Kidney capillary endothelial cell (primary cell): ENCODE measurements at places on chromosomes 3 and 15.

GRCh38 chr15:85125056-85125661 lies 143.5 kb downstream of the PDE8A start:
- DNase-seq = peak; percentile 38

DNA sequence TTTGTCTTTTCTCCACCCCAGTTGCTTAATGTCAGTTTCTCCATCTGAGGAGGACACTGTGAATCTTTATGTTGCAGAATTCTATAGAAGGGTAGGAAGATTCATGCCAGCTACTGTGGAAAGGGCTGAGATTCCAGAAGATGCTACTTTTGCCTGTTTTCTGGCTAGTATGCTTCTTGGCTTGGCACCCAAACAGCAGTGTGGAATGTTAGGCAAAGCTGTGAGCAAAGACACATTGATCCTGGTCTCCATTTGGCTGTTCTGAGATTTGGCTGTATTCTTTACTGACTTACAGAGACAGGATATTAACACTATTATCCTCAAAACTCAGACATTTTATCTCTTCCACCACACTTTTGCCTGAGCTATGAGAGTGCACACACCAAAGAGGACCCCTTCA lies 39.3 kb downstream of the PDHB start:
- DNase-seq = no peak

DNA sequence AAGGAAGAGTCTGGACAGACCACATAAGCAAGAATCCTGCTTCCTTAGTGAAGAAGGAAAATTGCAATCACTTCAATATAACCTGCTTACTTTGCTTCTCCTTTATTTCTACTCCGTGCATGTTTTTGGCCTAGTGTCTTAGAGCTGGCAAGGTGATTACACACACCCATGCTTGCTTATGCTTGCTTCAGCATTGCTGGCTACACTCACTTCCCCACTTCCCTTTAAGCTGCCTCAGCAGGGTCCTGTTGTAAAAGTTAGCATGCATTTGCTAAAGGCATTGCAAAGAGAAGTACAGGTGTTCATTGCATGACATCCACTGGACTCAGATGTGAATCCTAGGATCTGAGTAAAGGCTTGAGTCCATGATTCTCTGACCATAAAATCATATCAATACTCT lies 47.5 kb upstream of the STT3B start:
- DNase-seq = no peak

- DNase-seq = no peak
These were observed 55.2 kb downstream of the UNC13C start for GRCh38 chr15:54033356-54033860.

DNA sequence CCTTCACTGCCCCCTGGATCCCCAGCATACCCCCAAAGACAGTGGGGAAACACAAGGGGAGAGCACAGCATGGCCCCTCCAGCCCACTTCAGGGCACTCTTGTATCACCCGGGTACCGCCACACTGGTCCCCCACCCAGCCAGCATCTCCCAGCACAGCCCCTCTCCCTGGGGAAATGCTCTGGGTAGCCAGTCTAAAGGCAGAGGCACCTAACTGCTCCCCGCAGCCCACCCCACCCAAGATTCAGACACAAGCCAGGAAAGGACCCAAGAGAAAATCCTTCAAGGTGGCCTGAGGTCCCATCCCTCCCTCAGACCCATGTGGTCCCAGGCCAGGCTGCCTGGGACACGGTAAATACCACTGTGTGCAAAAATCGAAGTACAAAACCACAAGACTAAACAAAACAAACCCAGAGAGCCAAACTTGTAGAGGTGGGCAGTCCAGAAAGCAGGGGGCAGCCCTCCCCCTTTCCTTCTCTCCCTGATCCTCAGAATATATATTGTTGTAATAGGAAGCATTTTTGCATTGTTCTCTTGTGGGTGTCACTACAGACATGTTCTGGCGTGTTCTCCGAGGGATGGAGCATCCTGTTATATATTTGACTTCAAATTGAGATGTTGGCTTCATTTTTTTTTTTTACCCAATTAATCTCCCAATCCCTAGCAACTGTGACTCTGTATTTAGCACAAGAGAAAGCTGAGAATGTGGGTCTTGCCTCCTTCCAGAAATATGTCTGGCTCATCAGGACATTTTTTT lies 51.7 kb downstream of the GRIP2 start:
- peak; percentile 33 for DNase-seq

DNA sequence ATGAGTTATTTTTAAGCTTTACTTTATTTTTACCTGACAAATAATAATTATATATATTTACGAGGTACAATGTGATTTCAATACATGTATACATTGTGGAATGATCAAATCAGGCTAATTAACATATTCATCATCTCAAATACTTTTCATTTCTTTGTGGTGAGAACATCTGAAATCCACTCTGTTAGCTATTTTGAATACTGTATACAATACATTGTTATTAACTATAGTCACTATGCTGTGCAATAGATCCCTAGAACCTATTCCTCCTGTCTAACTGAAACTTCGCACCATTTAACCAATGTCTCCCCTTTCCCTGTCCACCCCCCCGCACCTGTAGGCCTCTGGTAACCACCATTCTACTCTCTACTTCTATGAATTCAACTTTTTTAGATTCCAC lies 7.9 kb upstream of the SPPL2A start:
- no peak for DNase-seq

DNA sequence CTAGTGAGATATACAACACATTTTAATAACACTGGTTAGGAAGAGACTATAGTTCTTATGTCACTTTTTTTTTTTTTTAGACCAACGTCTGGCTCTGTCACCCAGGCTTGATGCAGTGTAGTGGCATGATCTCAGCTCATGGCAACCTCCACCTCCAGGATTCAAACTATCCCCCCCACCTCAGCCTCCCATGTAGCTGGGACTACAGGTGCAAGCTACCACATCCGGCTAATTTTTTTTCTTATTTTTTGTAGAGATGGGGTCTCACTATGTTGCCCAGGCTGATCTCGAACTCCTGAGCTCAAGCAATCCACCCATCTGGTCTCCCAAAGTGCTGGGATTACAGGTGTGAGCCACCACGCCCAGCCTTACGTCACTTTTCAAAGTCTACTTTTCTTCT lies 100.8 kb downstream of the FOXP1 start:
- no peak for DNase-seq

DNA sequence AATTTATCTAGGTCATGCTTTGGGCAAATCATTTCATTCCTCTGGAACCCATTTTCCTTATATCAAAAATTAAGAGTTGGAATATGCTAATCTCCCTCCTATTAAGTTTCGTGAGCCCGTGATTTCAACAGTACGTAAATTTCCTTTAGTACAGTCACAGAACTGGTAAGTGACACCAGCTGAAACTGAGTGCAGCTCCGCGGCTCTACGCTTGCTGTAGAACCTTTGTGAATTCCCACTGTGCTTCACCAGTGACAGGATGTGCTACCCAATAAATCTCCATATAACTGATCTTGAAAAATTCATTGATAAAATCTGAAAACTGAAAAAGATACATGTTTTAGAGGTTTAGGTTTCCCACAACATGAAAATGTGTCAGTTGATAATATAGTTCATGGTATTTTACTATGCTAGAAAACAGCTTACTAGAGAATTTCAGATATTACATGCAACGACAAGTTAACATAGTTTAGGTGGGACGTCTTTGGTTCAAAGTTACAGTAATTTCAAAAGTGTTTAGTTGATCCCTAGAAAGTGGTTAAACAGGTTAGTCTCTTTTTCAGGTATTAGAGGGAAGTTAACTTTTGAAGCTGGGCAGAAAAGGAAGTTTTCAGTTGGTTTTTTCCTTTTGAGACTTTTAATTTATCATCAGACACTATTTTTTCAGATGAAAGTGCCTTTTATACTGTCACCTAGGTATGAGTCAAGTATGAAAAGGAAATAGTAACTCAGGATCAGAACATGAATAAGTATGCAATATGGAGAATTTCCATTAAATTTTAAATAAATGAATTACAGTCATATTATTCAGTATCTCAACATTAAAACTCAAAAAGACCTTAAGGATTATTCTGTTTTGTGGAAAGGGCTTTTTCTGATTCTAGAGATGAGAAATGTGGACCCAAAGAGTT lies 57.0 kb downstream of the PPARG start:
- DNase-seq = no peak

DNA sequence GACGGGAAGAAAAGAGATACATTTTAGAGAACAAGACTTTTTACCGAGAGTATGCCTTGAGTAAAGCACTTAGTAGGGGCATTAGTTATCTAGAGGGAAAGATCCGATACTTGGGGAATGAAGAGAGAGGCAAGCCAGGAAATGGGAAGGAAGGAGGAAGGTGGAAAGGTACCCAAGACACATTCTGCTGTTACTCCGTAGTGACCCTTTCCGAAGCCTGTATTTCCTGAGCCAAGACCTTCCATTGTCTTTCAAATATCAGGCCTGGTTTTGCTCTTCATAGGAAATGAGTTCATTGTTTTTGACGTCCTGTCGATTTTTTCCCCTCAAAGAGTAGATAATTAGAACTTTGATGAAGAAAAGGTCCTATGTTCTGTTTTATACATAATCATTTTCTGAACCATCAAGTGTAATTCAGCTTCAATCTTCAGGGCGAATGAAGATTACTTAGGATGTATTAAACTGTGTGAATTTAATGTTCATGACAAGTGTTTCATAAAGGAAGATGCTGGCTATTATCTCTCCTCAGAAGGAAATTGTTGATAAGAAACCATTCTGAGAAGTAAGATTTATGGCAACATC lies 95.7 kb downstream of the PPM1L start:
- DNase-seq = peak; percentile 10

DNA sequence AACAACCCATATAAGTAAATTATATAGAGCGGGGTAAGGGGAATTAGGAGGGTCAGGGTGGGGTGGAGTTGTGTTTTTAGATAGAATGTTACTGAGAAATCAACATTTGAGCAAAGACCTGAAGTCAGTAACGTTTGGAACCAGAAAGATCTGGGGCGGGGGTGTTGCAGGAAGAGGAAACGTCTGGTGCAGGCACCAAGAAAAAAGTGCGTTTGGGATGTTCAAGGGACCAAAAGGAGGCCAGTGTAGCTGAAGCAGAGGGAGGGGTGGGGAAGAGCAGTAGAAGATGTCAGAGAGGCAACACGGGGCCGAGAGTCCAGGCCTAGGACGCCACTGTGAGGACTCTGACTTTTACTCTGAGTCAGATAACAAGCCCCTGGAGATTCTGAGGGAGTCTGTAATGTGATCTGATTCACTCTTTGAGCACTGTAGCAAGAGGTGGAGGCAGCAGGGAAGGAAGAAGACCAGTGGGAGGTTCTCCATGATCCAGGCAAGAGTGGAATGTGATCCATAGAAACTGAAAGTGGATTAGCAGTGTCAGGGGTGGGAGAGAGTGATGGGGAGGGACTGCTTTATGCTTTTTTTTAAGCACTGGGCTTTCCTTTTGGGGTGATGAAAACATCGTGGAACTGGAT lies 179.3 kb upstream of the CHRM5 start:
- no peak for DNase-seq

DNA sequence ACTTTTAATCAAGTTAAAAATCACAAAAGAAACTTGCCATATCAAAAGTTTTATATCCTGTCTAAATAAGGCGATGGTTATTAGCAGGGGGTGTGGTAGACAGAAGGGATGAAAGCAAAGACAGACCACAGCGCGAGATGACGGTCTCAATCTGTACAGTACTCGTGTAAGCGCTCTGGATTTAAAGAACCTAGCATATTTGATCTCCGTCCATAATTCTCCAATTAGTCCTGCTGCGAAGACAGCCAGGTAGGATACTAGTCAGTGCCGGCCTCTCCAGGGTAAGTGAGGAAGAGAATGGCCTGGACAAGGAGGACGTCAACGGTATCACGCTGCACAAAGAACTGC lies 701 bp downstream of the SGO1 start:
- DNase-seq = peak; percentile 4

GRCh38 chr15:74233851-74234597 lies 2.1 kb upstream of the CCDC33 start:
- DNase-seq = no peak

DNA sequence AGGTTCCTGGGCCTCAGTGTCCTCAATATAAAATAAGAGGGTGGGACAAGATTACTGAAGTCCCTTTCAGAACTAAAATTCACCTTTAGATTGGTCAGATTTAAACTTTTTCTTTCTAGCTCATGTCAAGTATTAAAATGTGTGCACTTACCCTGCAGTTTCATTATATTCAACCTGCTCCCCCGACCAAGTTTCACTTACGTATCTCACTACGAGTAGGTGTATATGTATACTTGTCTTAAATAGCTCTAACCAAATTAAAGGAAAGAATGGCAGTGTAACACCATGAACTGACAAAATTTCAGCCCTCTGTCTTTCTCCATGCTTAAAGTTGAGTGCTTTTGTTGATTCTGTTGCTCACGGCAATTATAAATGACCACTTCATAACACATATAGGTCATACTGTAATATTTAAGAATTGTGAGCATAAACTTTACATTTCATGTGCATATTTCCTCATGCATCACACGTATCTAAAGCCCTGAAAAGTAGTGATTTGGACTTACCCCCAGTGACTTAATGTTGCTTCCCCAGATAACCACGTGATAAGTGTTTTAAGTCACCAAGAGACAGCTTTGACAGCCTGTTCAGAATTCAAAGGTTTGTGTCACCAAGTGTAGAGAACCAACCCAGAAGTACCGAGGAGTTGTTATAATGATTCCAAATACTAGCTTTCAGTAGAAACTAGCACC lies 70.0 kb downstream of the PGPEP1L start:
- DNase-seq = no peak

- no peak for DNase-seq
These were observed 8.5 kb downstream of the EIF4G1 start for GRCh38 chr3:184322731-184323487.

DNA sequence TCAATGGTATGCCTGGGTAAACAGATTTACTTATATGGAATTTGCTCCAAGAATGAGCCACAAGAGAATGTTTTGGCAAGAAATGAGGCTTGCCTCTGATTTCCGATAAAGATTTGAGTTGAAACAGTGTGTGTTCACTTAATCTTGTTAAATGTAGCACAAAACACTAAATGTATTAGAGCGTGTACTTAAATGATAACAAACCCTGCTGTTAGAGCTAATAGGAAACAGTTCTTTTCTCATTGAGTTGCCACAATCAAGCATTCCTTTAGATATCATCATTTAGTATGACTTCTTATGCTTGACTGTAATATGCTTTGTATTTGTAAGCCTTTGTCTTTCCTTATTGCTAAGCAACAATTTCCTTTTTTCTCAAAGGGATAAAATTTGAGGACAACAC lies 353.6 kb upstream of the ZNF717 start:
- no peak for DNase-seq

DNA sequence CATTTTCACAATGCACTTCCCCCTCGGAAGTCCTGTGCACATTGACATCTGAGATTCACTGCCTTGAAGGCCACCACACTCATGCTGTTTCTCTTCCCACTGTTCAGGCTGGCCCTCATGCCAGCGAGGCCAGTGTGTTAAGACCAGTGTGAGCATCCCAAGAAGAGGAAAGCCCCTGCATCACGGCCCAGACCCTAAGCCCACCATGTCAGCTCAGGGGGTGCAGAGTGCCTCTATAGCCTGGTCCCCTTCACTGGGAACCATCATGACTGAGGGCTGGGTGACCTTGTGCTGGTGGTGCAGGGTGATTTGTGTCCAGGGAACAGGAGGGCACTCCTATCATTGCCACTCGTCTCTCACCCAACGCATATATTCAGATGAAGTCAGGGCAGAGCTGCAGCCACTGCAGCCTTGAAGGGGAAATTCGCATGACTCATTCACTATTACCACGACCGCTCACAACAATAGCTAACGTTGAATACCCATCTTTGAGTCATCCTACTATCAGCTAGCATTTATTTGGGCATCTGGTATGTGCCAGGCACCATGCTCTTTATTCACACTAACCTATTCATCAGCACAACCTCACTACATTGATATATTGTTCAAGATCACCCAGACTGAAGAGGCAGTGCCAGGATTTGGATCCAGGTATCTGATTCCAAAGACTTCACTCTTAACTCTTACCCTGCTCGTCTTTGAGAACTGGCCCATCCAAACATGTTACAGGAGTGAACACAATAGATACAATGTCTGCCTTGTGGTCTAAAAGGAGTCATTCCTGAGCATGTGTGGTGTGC lies 58.8 kb upstream of the SLC6A11 start:
- DNase-seq = peak; percentile 42
